ENCODE measurements at places on chromosomes 1 and 21.

- peak; percentile 89 for DNase-seq
Measured at GRCh38 chr1:152519851-152520250, 5.6 kb downstream of the CRCT1 start.

- DNase-seq = no peak
Measured at GRCh38 chr1:205309741-205310140, 11.8 kb downstream of the NUAK2 start.

DNA sequence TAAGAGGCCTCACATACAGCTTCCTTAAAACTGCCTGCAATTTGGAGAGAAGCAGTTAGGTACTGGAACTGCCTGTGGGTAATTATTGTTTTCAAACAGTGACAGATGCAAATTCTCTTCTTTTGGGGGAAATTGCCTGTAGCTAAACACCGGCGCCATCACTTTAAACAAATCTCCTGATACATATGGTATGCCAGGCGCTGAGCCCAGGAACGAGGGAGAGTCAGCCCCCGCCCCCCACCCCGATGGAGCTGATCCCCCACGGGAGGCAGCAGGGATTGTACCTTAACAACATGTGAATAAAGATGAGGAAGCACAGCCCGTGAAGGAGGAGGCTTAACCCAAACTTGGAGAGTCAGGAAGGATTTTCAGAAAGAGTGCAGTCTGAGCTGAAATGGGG lies 7.1 kb downstream of the TMEM51 start:
- no peak for DNase-seq

DNA sequence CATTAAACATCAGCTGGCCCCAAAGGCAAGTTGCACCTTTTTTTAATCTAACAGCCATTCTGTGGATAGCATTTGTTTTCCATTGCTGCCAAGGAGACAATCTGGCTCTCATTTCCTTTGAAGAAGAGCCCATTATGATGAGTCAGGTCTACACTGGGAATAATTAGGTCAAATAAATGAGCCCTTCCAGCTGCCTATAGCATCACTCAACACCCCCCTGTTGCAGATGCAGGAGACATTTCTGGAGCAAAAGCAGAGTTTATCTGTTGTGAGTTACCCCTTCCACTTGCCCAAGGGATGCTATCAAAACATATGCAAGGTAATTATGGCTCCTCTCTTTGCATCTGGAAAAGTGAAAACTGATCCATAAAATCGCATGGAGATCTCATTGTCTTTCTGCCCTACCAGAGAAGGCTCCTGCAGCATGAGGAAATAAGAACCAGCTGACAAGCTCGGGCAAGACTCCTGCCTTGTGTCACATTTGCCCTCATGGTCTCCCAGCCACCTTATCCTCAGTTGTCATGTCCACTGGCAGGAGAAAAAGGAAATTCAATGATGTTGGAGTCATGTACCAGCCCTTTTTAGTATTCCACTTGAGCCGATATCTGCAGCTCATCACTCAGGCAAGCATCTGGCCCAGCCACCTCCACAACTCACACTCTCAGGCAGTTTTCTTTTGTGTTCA lies 135.9 kb downstream of the SLC30A10 start:
- DNase-seq = no peak

All from AML-193 (cell line).